ENCODE measurements at places on chromosomes 7 and 10.

DNA sequence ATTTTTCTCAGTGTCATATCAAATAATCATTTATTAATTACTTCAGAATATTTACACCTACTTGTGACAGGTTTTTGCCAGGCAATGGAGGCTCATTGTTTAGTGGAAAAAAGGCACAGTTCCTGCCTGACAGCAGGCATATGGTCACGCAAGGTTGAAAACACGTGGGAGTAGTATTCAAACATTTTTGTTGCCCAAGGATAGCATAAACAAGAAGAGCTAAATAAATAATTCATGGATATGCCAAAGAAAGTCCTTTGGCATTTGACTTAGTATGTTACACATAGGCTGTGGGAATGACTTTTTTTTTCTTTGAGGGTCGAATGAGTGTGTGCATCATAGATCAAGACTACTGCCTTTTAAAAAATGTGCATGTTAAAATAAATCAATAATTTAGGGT is 120.5 kb upstream of the SEMA3E start:
- ATAC-seq: no peak

GRCh38 chr10:97185326-97186058 is at the start of gene SLIT1:
TSS of gene SLIT1 (minus strand) at chr10:97185959. CDS start at chr10:97185674, 285 bp downstream.
- ATAC-seq: no peak

- ATAC-seq: no peak
Measured at GRCh38 chr7:81573128-81573527, 196.7 kb downstream of the HGF start.

DNA sequence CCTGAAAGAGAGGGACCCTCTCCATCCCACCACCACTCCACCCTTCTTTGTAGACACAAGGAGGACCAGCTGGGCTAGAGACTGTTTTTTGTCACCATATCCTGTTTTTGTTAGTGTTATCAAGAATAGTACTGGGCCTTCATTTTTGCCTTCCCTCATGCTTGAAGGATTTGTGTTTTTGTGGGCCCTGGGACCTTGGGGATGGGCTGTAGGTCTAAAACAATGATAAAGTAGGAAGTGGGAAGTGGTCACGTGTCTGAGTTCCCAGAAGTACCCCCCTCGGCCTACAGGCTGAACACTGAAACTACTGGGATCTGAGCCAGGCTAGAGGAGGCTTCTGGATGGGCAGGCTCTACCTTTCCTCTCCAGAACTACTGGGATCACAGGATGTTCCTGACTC is 8.9 kb downstream of the AGFG2 start:
- ATAC-seq: no peak

- peak; percentile 53 for ATAC-seq
Measured at GRCh38 chr10:128047991-128048818, 78.0 kb downstream of the MKI67 start.

GRCh38 chr10:12107781-12108180 is 21.7 kb upstream of the SEC61A2 start:
- no peak for ATAC-seq

GRCh38 chr10:61628875-61629513 is 33.7 kb upstream of the CABCOCO1 start:
- ATAC-seq: peak; percentile 73
